ENCODE measurements at places on chromosomes 16 and 17.
A peak's percentile ranks its signal among the peaks of the same experiment; 100 is the strongest.

DNA sequence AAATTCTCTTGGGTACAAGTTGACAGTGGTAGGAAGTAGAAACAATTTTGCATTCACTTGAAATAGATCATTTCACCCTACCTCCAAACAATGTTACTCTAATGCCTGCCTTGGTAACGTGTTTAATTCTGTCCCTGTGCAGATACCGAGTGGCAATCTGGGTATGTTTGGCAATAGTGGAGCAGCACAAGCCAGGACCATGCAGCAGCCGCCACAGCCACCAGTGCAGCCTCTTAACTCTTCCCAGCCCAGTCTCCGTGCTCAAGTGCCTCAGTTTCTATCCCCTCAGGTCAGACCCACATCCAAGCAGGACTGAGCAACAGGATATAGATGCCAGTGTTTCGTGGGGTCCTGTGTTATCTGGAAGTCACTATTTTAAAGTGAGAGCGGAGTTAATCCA is 49.3 kb downstream of the TMC6 start:
- no peak for DNase-seq

GRCh38 chr17:81210868-81211267 is 11.9 kb downstream of the CEP131 start:
- no peak for DNase-seq

DNA sequence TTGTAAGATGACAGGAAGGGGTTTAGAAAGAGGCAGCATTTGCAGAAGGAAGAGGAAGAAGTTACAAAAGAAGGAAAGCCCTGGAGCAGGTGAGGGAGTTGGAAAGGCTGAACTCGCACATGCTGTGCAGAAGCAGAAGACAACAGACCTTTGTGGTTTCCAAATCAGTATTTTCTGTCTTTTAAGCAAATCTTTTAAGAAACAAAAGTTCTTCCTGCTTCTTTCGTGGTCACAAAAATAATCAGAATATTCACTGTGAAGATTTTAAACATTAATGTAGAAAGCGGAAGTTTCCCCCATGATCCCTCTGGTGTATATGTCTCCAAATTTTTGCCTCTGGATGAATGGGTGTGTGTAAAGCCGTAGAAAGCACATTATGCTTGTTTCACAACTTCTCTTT is 25.8 kb downstream of the ZNRF1 start:
- DNase-seq, result no peak

DNA sequence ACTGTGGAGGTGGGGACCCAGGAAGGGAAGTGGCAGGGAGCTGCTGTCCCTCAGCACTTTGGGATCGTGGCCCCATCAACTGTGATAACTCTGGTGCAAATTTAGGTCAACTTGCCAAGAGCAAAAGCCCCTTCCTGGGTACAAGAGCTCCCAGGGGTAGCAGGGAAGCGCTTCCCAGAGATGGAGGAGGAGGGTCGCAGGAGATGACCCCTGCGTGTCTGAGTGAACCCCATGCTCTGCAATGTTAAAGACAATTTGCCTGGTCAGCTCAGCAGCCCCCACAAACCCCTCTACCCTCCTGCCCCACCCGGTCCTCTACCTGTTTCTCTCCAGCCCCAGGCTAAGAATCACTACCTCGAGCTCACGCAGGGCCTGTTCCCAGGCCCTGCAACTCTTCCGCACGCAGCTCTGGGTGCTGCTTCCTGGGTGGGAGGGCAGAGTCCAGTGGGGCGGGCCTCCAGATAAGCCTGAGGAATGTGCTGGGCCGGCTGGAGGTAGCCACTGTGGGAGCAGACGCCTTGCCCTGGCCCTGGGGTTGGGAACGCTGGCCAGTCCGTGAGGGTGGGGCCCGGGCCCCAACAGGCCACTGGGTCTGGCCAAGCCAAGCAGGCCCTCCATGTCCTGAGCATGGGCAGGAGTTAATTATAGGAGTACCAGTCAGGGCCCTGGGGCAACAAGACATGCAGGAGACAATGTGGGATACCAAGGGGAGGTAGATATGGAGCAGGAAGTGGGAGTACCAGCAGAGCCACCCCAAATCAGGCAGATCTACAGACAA is 6.1 kb downstream of the DOK4 start:
- DNase-seq, result no peak

DNA sequence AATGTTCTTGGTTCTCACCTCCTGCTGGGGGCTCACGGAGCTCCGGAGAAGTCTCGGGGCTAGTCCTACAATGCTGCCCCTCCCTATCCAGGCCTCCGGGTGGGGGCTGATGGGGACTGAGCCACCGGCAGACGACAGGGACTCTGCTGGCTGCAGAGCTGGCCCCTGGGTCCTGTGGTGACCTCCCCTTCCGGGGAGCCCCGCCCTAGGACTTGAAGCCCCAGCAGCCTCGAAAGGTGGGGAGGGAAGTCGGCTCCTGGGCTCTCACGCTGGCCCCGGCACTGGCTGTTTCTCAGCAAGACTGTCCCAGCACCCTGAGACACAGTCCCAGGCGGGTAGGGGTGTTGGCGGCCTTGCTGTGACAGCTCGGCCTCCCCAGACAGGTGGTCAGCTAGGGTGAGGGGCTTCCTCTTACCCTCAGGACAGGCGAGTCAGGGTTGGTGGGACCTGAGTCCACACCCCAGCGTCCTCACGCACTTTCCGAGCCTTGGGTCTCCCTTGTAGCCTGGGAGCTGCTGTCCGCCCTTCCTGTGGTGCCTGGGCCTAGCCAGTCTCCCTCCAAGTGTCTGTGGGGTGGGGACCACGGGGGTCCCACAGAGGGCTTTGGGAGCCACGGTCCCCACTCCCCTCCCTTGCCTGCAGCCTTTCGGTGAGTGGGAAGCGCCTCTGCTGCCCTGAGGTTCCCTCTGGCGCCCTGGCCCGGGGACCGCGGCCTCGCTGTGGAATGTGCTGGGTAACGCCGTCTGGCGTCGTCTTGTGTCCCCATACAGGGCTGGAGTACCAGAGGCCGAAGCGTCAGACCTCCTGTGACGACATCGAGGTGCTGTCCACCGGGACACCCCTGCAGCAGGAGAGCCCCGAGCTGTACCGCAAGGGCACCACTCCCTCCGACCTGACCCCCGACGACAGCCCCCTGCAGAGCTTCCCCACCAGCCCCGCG is 76.6 kb downstream of the KLHDC4 start:
- DNase-seq, result no peak

DNA sequence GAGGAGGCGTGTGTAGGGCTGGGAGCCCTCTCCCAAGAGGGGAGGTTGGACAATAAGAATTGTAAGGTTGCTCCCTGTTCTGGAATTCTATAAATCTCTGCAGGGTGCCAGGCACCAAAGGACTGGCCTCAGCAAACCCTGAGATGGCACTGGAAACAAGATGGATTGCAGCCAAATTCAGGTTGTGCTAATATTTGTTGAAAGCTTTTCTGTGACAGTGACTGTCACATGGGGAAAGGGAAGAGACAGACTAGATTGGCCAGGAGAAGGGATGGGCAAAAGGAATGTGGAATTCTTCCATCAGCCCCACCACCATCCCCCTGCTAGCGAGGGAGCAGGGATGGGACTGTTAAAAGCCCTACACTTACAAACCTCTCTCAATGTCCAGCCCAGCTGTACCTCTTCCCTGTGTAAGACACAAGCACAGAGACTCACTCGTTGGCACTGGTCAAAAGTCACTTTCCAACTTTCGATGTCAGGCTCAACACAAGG is 62.4 kb downstream of the SOX9 start:
- DNase-seq, result no peak

- DNase-seq, result no peak
Measured at GRCh38 chr17:34378664-34379101, 15.7 kb upstream of the CCL1 start.

DNA sequence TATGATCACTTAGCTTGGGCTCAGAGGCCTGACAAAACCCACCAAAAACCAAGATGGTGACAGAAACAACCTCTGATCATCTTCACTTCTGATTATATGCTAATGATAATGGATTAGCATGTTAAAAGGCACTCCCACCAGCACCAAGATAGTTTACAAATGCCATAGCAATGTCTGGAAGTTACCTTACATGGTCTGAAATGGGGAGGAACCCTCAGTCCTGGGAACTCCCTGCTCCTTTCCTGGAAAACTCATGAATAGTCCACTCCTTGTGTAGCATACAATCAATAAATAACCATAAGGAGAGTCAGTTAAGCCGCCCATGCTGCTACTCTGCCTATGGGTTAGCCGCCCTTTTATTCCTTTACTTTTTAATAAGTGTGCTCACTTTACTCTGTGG is 120.0 kb upstream of the HS3ST4 start:
- no peak for DNase-seq

GRCh38 chr16:69924777-69925191 is 26.4 kb upstream of the CLEC18A start:
- peak; percentile 56 for DNase-seq

DNA sequence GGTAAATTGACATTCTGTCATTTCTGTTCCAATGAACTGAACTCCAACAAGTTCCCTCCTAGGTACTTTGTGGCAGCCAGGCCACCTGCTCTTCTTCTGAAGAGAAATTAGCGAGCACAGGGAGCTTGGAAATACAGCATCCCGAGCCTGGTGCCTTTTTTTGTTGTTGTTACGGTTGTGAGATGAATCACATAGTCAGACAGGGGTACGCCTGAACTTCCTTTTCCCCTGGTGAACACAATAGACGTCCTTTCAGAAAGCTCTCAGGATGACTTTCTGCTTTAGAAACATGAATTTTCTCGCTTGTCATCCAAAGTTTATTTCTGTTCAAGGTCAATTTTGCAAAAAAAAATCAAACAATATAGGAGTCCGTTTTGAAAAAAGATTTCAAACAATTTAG is 53.9 kb upstream of the XYLT1 start:
- DNase-seq, result no peak

DNA sequence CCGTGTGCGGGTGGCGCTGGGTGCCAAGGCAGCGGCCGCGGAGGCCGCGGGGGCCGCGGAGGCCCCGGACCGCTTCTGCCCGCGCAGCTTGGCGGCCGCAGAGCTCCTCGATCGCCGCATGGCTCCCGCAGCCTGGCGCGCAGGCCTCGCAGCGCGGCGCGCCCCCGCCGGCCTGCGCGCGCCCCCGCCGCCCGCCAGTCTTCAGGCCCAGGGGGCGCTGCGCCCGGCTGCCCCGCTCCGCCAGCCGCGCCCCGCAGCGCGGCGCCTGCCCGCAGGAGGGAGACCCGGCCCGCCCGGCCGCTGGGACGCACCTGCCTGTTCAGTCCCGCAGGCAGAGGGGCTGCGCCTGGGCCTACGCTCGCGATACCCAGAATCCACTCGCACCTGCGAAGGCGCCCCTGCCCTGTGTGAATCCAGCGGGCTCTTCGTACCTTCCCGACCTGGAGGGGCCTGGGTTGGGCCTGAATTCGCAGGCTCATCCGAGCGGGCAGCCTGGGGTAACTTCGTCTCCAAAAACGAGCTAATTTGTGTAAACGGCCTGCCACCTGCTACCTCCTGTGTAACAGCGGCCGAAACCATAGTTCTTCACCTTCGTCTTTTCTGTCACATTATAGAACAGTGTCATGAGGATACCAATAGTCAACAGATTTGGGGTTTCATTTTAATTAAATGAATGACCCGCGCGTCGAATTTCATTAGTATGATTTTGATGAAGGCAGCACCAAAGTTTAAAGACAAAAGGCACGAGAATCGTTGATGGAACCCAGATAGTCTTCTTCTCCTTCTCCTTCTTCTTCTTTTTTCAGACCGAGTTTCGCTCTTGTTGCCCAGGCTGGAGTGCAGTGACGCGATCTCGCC is at the start of gene CENPV:
TSS of gene CENPV (minus strand) at position 153 of the 858 bp plus-strand sequence. CDS start at position 120, 33 bp downstream.
- no peak for DNase-seq

- DNase-seq, result no peak
Measured at GRCh38 chr17:5683241-5683640, 98.9 kb upstream of the NLRP1 start.

GRCh38 chr17:34356194-34356593 is at the start of gene CCL13:
Gene CCL13 (plus strand): TSS chr17:34356480. CDS start chr17:34356527, 47 bp downstream.
- no peak for DNase-seq

DNA sequence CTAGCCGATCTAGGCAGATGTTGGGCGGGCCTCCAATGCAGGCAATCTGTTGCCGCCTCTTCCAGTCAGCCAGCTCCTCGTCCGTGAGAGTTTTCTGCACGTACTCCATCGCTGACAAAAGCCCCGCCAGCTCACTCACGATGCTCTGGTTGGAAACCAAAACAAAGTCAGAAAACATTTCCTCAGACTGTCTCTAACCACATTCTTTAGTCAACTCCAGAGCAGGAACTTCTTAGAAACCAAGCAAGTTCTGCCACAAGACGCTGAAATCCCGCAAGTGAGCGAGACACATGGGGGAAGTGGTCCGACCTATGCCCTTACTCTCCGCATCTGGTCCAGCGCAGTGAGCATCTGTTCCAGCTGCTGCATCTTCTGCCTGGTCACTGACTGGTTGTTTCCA is 49.1 kb downstream of the STAT5A start:
- peak; percentile 52 for DNase-seq

- no peak for DNase-seq
Measured at GRCh38 chr17:17120294-17120693, 78.0 kb downstream of the MPRIP start.

GRCh38 chr17:81084680-81085419 is 49.9 kb downstream of the BAIAP2 start:
- no peak for DNase-seq

DNA sequence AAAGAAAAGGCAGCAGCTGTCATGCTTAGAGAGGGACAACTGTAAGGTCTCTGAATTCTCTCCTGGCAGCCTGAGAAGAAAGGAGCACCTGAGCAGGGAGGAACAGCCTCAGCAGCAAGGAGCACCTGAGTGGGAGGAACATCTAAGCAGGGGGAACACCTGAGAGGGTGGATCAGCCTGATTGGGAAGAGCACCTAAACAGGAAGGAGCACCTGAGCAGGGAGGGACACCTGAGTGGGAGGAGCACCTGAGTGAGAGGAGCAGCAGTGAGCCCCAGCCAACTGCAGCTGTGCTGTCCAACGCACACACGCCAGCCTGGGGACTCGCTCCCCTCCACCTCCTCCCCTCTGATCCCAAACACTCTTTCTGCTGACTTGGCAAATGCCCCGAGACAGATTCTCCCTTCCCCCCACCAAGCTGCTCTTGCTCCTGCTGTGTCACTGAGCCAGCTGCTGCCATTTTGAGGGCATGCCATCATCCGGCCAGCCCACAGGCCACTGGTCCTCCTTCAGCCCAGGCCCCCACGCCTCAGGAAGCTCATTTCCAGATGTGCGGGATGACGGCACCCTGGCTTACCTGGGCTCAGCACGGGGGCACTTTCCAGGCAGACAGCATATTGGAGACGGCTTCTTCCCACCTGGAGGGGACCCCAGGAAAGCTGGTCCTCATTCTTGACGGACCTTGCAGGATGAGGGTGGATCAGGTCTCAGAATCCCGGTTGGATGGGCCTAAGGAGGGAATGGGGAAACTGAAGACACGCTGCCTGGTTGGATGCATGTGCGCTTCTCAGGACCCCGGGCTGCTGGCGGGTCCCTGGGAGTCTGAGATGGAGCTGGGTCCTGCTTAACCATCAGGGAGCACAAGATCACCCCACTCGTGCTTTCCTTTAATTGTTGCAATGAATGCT is 57.7 kb upstream of the RBFOX3 start:
- no peak for DNase-seq

- no peak for DNase-seq
Measured at GRCh38 chr16:72788269-72788809, 259.6 kb downstream of the ZFHX3 start.

DNA sequence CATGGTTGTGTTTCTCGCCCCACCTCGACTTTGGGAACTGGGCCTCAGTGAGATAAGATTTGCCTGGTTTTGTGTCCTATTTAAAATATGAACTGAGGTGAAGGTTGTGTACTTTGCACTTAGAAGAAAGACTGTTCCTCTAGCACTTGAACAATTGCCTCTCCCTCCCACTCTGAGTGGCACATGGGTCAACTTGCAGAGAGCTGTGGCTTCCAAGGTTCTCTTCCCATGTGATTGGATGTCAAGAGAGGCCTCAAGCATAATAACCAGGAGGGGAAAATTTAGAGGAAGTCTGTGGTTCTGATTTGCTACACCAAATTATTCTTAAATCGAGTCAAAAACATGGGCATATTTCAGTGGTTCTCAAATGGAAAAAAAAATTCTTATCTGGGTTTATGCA is 329.2 kb downstream of the HS3ST3B1 start:
- no peak for DNase-seq

GRCh38 chr17:43367737-43368242 is 31.0 kb upstream of the ARL4D start:
- DNase-seq, result peak; percentile 96

Measured in fibroblast of skin of left quadriceps (primary cell).